ENCODE measurements at places on chromosomes 1 and 21.
A peak's percentile ranks its signal among the peaks of the same experiment; 100 is the strongest.

- DNase-seq: peak; percentile 58
Measured at GRCh38 chr1:32249831-32250525, 1.1 kb upstream of the LCK start.

GRCh38 chr1:213984387-213985208, 3.2 kb upstream of the PROX1 start:
- DNase-seq: no peak

- no peak for DNase-seq
Measured at GRCh38 chr1:145785547-145785946, 38.3 kb downstream of the RNF115 start.

- no peak for DNase-seq
Measured at GRCh38 chr1:165444897-165445370, at the start of gene RXRG. Gene RXRG (minus strand): TSS chr1:165445126. CDS start chr1:165444893, 233 bp downstream.

GRCh38 chr21:43192501-43193081, 23.8 kb downstream of the CRYAA start:
- no peak for DNase-seq

GRCh38 chr1:246583448-246584185, 17.4 kb downstream of the CNST start:
- peak; percentile 63 for DNase-seq

GRCh38 chr1:189524501-189524900, 953.2 kb downstream of the BRINP3 start:
- no peak for DNase-seq

GRCh38 chr1:90394247-90394646, 322.9 kb downstream of the BARHL2 start:
- DNase-seq: no peak

GRCh38 chr1:3355894-3356826, 98.3 kb upstream of the ARHGEF16 start:
- no peak for DNase-seq

GRCh38 chr1:166876540-166876838, 425 bp upstream of the TADA1 start:
- DNase-seq: no peak

GRCh38 chr1:17798799-17799382, 43.8 kb downstream of the ACTL8 start:
- no peak for DNase-seq

DNA sequence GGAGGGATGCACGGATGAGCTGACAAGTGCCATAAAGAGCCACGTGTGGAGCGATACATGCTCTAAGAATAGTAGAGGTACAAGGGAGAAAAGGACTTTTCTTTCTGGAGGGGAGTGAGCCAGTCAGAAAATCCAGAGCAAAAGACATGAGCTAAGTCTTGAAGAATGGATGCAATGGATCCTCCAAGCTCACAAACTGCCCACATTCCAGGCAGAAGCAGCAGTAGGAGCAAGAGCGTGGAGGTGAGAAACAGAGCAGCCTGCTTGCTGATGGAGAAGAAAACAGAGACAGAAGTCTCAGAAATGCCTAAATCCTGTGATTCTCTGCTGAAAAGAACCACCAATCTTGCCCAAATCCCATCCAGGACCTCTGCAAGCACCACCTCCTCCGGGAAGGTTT, 78.2 kb upstream of the RALGPS2 start:
- no peak for DNase-seq

DNA sequence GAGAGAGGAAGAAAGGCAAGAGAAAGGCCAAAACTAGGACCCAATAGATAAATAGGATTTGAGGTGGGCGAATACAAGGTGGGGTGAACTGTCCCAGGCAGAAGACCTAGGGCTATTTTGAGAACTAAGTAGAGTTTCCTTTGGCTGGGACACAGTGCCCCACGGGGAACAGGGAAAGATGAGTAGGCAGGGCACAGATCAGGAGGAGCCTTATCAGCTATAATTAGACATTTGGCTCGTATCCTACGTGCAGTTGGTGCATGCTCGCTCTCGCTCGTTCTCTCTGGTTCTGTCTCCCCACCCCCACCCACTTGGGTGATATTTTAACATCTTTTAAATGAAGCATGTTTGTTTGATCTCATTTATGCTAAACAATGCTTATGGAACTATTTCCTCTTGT, 235.0 kb upstream of the JUN start:
- DNase-seq: no peak

- DNase-seq: no peak
Measured at GRCh38 chr1:28190337-28190979, 14.0 kb upstream of the PTAFR start.

DNA sequence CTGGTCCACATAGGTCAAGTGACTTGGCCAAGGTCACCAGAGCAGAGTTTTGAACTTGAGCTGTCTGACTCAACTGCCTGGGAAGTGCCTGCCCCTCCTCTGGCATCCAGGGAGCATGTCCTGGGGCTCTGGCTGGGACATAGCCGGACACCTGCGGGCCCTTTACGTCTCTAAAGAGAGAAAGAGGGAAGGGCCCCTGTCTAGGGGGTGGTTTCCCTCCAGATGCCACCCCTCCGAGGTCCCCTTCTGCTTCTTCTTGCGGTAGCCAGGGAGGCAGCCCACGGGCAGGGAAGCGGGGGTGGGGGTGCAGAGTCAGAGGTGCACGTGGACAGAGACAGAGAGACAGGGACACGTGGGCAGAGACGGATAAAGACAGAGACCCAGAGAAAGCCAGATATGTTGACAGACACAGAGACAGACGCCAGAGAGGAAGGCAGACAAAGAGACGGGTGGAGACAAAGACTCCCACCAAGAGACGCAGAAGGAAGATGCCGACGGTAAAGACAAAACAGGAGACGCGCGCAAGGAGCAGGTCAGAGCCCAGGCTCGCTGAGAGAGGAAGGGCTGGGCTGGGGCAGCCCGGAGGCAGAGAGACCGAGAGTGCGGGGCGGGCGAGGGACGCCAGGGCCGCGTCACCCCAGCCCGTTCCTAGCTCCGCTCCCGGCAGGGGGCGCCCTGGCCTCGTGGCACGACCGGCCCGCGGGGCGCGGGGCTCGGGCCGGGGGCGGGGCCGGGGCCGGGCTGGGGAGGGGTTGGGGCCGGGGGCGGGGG, 458 bp upstream of the ALPL start:
- peak; percentile 37 for DNase-seq

GRCh38 chr1:240613356-240614142, 1.6 kb upstream of the GREM2 start:
- DNase-seq: no peak

- no peak for DNase-seq
Measured at GRCh38 chr1:183404476-183404875, 13.7 kb downstream of the NMNAT2 start.

GRCh38 chr1:171251042-171251951, 3.0 kb downstream of the FMO1 start:
- DNase-seq: peak; percentile 29

GRCh38 chr1:162368451-162368850, 8.2 kb downstream of the SPATA46 start:
- no peak for DNase-seq

GRCh38 chr1:68624233-68624632, 127.4 kb upstream of the DEPDC1 start:
- DNase-seq: peak; percentile 65
